Stimulated activated CD4-positive, alpha-beta T cell treated with anti-CD3 and anti-CD28 coated beads, Interleukin-1b, Interleukin-23, amount 100 ng/mL, for 4 hours (primary cell): ENCODE measurements at places on chromosomes 2 and 18.

DNA sequence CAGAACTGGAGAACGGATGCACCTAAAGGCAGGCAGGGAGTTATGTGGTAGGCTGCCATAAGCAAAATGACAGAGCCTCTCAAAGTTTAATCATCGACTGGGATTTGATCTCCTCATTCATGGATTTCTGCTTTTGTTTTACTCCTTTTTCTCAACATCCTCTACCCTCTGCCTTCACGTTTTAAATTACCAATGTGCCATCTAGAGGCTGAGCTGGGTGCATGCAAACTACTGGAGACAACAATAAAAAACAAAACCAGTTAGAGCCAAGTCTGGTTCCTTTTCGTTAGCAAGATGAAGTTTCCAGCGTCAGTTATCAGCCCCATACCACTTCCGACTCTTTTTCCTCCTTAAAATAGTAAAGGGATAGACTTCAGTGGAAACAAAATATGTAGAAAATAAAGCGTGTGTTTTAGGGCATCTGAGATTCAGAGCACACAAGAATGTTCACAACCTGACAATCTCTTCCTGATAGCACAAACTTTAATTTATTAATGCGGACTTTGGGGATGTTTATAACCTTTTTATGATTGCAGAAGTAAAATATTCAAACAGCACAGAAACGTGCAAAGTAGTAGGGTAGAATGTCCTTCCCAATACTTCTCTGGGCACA lies 117.0 kb downstream of the LAMA1 start:
- DNase-seq, result no peak

DNA sequence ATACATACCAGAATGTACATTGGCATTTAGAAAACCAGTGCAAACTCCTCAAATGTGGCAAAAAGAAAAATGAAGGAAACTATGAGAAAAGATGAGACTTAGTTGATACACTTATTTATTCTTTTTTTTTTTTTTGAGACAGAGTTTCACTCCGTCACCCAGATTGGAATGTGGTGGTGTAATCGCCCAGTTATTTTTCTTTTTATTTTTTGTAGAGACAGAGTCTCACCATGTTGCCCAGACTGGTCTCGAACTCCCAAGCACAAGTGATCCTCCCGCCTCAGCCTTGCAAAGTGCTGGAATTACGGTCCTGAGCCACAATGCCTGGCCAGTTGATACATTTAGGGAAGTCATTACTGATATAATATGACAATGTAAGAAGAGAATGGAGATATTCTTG lies 274.2 kb upstream of the LRATD1 start:
- no peak for DNase-seq

DNA sequence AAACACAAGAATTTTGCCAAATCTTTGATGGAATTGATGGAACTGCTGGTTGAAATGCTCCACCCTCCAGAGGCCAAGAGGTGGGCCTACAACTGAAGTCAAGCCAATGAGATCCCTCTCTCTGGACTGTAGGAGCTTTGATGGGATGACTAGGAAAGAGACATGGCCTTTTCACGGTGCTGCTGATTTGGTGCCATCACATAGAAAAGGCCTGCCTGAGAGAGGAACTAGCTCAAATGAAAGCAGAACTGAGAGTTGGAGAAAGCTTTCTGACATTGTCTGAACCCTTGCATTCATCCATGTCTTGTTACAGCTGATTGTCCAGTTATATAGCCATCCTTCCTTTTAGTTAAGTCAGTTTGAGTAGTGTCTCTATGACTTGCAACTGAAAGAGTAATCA lies 283.8 kb upstream of the LYPD1 start:
- DNase-seq, result no peak

DNA sequence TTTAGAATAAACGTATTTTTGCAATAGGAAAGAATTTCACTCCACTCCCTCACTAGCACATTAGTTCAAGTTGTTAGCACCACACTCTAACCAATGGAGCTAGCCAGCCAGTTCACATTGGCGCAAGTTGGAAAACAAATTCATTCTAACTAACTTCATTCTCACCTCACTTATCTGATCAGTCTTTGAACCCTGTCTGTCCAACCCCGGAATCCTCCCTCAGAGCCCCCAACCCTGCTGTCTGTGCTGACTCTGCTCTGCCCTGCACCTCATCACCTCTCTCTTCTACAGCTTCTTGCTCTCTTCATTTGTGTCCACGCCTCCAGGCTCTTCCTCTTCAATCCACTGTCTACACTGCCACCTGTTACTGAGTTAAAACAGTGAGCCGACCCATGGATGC lies 356.5 kb downstream of the IRS1 start:
- no peak for DNase-seq

GRCh38 chr2:216671791-216672343 lies 23.5 kb downstream of the IGFBP5 start:
- no peak for DNase-seq

- DNase-seq, result no peak
Observed at GRCh38 chr2:5387406-5387805, 304.8 kb upstream of the SOX11 start.

- no peak for DNase-seq
Observed at GRCh38 chr2:207617011-207617671, 8.1 kb downstream of the METTL21A start.

- DNase-seq, result no peak
Observed at GRCh38 chr2:188773075-188773474, 201.1 kb upstream of the COL3A1 start.

DNA sequence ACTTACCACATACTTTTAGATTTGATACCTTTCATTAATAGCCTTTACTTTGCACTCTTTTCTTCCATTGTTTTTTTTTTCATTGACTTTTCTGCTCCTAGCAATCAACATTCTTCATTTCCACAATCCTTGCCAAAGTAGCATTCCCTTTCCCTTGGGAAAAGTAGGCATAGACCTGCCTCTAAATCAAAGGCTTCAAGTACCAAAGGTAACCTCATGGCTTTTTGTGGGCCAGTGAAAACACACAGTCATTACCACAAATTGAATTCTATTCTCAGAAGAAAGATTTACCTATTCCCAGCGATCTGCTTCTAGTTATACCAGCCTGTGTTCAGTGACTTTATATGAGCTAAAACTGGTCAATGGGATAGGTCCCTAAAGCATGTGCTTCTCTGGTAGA lies 109.2 kb downstream of the SOCS6 start:
- DNase-seq, result no peak

DNA sequence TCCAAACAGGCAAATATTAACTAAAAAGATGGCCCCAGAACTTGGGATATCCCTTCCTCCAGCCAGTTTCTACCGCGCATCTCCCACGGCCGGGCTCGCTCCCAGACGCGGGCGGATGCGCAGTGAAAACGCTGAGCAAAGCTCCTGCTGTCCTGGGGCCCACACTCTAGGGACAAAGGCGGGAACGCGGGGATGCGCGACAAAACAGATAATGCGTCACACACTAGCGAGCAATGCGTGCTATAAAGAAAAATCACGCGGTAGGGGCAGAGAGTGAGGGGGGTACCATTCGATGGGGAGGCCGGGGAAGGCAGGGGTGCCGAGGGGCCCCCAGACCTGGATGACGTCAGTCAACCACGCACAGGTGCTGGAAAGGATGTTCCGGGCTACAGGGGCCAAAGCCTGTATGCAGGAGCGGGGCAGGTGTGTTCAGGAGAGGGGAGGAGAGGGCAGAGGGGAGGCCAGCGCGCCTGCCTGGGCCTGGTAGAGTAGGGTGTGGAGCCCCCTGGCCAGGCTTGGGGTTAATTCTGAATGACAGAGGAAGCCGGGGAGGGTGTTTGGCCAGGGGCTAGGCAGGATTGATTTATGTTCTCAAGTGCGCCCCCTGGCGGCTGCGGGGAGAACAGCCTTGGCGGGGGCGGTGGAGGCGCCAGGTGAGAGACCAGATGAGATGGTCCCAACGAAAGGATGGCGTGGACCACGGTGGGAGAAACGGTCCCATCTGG lies 14.9 kb upstream of the ITM2C start:
- DNase-seq, result peak; percentile 62

GRCh38 chr2:155630760-155631159 lies 701.8 kb downstream of the NR4A2 start:
- DNase-seq, result no peak

DNA sequence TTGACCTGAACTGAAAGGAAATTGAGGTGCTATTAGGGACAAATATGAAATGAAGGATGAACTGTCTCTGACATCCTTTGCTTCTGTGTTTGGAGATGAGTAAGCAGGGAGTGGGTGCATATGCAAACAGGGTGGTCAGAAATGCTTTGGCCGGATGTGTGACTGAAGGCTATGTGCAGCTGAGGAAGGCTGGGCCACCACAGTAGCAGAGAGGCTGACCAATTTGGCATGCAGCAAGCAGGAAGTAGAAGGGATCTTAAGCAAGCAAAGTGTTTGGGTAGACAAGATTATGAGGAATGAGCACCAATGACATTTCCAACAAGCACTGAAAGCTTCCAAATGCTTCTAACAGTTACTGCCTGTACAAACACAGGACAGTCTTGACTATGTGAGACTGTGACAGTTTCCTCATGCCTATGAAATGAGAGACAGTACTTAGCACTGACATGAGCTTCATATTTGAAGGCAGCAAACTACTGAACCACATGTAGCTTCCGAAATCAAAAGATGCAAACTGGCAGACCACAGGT lies 3.3 kb upstream of the ACTR3 start:
- DNase-seq, result no peak

DNA sequence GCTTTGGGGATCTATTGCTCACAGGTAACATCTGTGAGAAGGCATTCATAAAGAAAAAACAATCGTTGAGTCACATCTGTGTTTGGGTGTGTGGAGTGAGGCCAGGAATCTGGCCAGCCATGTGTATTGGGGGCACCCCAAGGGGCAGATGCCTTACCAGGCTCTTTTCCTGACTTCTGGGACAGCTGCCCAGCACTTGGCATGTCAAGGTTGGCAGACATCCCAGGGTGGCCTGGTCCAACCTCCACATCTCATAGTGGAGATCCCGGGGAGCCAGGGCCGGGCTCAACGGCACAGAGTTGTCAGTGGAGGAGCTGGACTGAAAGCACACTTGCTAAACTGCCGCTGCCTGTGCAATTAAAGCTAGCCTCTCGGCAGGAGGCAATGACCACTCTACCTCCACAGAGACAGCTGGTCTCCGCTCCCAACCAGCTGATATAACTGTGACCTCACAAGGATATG lies 75.3 kb upstream of the MGAT4A start:
- DNase-seq, result no peak

DNA sequence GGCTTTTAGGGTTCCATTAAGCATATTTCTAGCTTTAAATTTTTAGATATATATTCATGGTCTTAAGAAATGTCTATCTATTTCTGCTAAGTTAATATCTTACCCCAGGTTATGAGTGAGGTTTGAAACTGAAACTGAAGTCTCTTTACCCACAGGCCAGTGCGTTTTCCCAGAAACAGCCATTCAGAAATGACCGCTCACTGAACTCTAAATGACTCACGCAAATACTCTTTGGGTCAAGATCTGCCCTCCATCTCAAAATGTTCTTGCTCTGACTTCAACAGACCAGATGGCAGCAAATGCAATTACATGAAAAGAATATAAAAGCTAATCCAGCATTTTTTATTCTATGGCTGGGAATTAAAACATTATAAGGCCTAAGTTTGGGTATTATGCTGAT lies 315.2 kb downstream of the TDRD15 start:
- no peak for DNase-seq

GRCh38 chr2:19600506-19600905 lies 242.1 kb upstream of the OSR1 start:
- no peak for DNase-seq

DNA sequence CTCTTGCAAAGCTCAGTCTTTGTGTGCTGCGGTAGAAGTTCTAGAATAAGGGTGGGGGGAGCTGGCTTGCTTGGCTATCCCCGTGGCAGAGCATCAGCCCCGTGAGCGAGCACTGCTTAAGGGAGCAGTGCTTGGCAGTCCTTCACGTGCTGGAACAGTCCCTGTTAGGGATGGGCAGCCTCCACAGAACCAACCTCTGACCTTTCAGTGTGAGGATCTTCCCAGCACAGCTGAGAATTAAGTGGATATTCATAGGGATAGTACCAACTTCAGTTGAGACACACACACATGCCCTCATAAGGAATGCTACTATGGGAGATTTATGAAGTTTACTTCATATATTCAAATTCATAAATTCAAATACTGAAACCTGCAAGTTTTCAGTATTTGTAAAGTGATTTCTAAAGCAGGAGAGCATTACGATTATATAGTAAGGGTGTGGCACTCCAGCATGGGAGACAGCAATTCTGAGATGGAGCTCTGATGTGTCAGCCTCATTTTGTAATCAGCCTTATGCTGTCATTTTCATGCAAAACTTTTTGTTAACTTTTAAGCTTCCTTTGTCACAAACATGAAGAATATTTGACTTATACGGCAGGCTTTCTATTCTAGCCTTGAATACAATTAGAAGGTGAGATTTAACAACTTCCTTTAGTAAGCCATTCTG lies 39.5 kb downstream of the ATP9B start:
- DNase-seq, result no peak

DNA sequence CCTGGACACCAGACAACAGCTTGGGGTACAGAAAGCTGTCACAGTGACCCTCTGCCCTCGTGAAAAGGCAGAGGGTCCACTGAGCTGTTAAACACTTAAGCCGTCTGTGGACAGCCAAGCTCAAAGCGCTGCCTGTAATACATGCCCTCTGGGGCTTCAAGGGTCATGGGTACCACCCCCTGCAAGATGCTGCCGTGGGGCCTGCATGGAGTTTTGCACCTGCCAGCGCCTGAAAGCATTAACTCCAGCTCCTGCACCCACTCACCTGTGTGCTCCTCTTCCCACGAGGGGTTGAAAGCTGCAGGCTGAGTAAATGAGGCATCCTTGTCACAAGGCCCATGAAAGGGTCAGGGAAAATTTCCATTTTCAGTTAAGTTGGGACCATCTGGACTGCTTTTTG lies 70.6 kb upstream of the PHLPP1 start:
- DNase-seq, result no peak

GRCh38 chr2:77001895-77002294 lies 520.3 kb downstream of the LRRTM4 start:
- DNase-seq, result no peak

DNA sequence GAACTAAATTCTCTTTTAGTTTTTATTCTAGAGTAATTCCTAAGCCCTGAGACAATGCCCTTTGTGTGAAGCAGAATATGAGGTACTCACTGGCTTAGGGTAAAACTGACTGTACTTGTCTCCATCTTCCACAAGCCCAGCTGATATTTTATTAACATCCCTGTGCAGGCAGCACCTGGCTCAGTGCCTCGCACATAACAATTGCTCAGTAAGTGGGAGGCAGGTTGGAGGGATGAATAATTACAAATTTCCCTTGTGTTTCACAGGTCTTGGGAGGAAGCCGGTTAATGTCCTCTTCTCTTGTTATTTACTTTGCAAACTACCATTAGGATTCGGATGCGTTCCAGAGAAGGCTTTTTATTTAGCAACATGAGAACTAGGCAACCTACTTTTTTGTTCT lies 249.8 kb upstream of the FSHR start:
- DNase-seq, result no peak

- DNase-seq, result no peak
Observed at GRCh38 chr2:121078899-121079298, 206.1 kb downstream of the TFCP2L1 start.

DNA sequence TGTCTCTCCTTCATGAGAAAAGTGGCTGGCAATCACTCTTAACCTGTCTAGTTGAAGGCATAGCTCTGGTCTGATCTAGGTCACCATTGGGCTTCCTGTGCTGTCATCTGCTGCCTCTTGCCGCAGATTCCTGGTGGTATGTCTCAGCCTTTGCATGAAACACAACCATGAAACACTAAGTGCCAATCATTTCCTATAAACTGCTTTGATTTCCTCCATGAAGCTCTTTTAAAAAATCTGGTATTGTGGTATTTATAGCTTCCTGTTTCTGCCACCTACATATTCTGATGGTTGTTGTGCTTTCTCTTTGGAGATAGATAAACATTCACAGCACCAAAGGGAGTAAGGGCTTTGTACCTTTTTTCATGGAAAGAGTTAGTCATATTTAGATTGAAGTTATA lies 120.0 kb upstream of the EPC2 start:
- DNase-seq, result no peak

- no peak for DNase-seq
Observed at GRCh38 chr2:155708071-155708470, 624.5 kb downstream of the NR4A2 start.
